Activated CD8-positive, alpha-beta T cell treated with anti-CD3 and anti-CD28 coated beads, Interleukin-2, amount 10 ng/mL, durations not matched to agents 7 days and 5 days (primary cell): ENCODE measurements at places on chromosomes 4 and X. TPM values are rescaled to one million over a fixed set of nuclear protein-coding genes. Genes with fewer than 3 reads are reported as not detected.

The TBC1D19 gene
- total RNA-seq = 5.7 TPM

The WAS gene
- 164 TPM for total RNA-seq

The LARP7 gene
- total RNA-seq = 51.3 TPM

The UCP1 gene
- total RNA-seq = not detected

The CLNK gene
- not detected for total RNA-seq

The GLRB gene
- total RNA-seq = not detected

The NHSL2 gene
- 0.50 TPM for total RNA-seq

The COX7B2 gene
- not detected for total RNA-seq

The SLC49A3 gene
- total RNA-seq = 0.37 TPM

The MAGEA10 gene
- not detected for total RNA-seq

The CLTRN gene
- total RNA-seq = not detected

The CXXC4 gene
- total RNA-seq = not detected

The AIMP1 gene
- total RNA-seq = 47.1 TPM

The TFDP3 gene
- not detected for total RNA-seq

The MAOB gene
- total RNA-seq = not detected

The DCAF12L2 gene
- not detected for total RNA-seq

The MAGEA2B gene
- total RNA-seq = not detected

The RHOXF1 gene
- total RNA-seq = not detected

The GYG2 gene
- total RNA-seq = not detected

The NUDT11 gene
- total RNA-seq = 0.29 TPM

The IL1RAPL2 gene
- total RNA-seq = not detected

The PORCN gene
- 22.7 TPM for total RNA-seq

The HTR2C gene
- not detected for total RNA-seq

The PCDH19 gene
- not detected for total RNA-seq

The ESX1 gene
- total RNA-seq = not detected

The NXF2B gene
- total RNA-seq = not detected

The SLC6A14 gene
- total RNA-seq = not detected

The TIMM17B gene
- total RNA-seq = 41.6 TPM

The CNKSR2 gene
- 11.1 TPM for total RNA-seq

The CLDN2 gene
- not detected for total RNA-seq

The ADH1A gene
- not detected for total RNA-seq

The PPARGC1A gene
- not detected for total RNA-seq

The UGT2B17 gene
- not detected for total RNA-seq

The SOD3 gene
- total RNA-seq = not detected

The GC gene
- not detected for total RNA-seq

The MAGED4B gene
- 0.47 TPM for total RNA-seq

The CWH43 gene
- not detected for total RNA-seq

The CCDC158 gene
- not detected for total RNA-seq

The RPA4 gene
- total RNA-seq = 0.40 TPM

The XAGE2 gene
- total RNA-seq = not detected

The CFP gene
- total RNA-seq = 11.5 TPM

The NAAA gene
- total RNA-seq = 33.7 TPM

The OPN1MW2 gene
- not detected for total RNA-seq

The ETDA gene
- total RNA-seq = not detected

The G6PD gene
- total RNA-seq = 135 TPM

The STAP1 gene
- total RNA-seq = 22.3 TPM

The AFF2 gene
- 0.40 TPM for total RNA-seq

The MXRA5 gene
- total RNA-seq = not detected
